ENCODE measurements at places on chromosomes 11 and 22.
A peak's percentile ranks its signal among the peaks of the same experiment; 100 is the strongest.

- no peak for DNase-seq
Measured at GRCh38 chr22:23533328-23533762, 46.7 kb downstream of the IGLL1 start.

GRCh38 chr11:104699981-104700380, 198.3 kb downstream of the CASP12 start:
- no peak for DNase-seq

DNA sequence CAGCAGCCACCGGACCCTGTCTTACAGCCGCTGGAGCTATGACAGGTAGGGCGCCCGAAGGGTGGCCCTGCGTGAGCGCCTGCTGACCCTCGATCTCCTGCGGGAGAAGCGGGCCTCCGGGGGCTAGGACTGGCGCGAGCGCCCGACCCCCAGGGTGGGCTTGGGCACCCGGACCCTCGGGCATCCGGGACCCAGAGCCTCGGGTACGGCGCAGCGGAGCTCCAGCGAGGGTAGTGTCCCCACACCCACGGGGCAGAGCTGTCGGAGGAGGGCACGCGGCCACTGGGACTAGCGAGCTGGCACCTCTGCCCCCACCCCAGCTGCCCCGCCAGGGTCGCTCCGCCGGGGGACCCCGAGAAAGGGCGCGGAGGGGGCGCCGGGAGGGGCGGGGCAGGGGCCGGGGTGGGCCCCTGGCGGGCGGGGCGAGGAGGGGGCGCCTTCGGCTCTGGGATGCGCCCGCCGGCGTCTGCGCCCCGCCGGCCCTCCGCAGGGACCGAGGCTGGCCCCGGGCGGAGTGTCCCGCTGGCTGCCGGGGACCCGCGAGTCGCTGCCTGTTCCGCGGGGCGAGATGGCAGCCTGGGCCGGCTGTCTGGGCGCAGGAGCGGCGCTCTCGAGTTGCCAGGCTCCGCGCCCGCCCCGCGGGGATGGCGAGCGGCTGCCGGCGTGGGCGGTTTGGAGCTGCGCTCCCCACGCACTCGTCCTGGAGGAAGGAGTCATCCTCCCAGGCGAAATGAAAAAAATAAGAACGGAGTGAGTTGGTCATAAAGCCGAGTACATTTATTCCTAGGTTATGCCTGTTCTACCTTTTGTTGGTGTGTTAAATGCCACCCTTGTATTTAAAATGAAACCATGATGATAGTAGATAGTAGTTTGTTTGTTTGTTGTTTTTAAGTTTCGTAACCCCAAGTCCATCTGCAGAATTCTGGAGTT, 32.4 kb downstream of the EIF3F start:
- no peak for DNase-seq

DNA sequence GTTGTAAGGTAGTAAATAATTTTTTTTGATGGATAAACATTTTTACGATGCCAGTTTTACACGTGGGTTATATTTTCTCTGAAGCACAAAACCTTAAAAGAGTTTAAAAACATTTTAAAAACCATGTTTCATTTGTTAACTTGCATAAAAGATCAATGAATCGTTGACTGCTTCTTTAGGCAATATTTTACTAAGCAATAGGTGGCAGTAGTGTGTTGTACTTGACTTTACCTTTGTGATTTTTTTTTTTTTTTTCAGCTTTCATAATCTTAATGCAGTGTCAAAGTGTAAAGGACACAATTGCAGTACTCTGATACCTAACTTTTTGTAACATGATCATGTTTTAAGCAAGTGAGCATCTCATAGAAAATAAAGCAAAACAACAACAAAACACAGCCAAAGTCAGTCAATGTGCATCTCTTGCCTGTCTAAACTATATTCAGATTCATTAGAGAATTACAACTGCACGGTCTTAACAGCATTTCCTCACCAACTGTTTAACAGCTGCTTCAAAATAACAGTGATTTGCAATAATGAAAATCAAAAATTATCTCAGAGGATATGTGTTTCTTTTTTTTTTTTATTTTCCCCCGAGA, 27.7 kb downstream of the DNAJC24 start:
- peak; percentile 10 for DNase-seq

- no peak for DNase-seq
Measured at GRCh38 chr22:48700180-48700565, 1127.5 kb downstream of the BRD1 start.

- peak; percentile 85 for DNase-seq
Measured at GRCh38 chr11:64245797-64246620, 734 bp downstream of the PPP1R14B start.

DNA sequence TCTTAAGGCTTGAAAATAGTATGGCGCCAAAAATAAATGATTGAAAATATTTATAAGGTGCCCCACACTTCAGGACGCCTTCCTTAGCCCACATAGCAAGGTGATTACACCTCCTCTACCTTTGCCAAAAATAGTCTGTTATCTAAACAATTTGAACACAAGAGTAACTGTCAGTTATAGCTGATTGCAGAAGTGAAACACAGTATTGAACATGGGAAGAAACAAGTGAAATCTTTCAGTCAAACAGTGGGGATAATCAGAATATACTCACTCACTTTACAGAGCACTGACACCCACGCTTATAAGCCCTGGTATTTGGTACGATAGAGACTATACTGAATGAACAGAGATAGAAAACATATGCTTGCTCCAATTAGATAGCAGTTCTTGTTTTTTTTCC, 203.1 kb downstream of the RAB38 start:
- no peak for DNase-seq

DNA sequence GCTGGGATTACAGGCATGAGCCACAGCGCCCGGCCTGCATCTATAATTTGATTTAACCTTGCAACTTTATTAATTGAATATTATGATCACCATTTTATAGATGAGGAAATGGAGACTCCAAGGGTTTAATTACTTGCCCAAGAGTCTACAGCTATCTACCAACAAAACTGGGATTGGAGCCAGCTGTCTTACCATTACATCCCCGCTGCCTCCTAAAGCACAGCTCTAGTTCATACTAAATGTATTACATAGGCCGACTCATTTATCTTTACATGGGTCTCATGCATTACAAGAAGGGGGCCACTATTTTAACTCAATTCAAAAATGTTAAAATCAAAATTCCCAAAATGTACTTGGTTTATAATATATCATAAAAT, 14.1 kb upstream of the TMA7B start:
- no peak for DNase-seq

DNA sequence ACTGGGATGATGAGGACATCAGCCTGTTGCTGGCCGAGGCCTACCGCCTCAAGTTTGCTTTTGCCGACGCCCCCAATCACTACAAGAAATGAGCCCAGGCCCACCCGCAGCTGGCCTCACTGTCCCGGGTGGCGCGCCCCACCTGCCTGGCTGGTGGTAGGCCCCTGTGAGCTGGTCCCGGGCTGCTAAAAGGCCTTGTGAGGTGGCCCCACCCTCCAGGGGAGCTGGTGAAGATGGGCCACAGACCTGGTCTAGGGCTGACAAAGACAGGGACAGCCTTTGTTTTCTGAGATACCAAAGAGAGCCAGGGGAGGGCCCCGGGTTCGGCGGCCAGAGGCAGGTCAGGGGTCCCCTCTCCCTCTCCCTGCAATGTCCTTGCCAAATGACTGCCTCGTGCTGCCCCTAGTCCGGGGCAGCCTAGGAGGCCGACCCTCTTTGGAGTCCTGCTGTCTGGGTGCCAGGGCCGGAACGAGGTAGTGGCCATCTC, 411.1 kb downstream of the TBC1D22A start:
- no peak for DNase-seq

DNA sequence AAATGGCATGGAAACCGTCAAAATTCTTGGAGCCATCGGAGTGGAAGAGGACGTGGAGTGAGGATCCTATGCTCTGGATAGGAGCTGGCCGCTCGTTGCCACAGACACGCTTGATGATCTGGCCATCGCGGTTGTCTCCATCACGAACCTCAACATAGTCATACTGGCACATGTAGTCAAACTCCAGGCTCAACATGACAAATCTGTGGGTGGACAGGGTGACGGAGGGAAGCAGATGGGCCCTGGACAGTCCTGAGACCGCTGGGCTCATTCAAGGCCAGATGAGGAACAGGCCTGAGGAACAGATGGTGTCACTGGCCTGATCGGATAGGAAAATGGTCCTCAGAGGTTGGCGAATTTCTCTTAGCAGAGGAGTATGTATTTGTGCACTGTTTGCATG, 51.3 kb upstream of the SLC1A2 start:
- DNase-seq: no peak

DNA sequence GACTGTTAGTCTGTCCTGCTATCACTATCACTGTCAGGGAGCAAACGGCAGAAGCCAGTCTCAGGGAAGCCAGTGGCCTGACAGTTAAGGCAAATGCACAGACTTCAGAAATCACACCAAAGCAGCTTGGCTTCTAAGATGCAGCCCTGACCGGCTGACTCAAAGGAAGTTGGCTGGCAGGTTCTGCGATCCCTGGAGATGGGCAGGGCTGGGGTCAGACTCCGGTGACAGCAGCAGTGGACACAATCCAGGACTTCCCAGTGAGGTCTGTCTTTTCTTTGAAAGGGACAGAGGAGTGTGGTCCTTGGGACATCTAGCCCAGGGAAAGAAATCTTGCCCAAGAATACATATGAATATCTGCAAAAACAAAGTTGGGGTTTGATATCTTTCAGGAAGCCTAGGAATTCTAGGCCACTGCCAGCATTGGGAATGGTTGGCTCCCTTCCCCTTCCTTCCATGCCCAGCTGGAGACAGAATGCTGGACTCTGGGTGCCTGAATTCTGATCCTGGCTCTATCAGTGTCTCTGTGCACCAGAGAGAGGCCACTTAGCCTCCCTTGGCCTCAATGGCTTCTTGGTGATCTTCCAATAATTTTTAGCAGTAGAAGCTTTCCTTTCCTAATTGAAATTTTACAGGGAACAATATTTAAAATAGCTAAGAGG, 108.9 kb downstream of the KIRREL3 start:
- DNase-seq: no peak

GRCh38 chr22:28958611-28959010, 75.2 kb downstream of the ZNRF3 start:
- DNase-seq: peak; percentile 53

DNA sequence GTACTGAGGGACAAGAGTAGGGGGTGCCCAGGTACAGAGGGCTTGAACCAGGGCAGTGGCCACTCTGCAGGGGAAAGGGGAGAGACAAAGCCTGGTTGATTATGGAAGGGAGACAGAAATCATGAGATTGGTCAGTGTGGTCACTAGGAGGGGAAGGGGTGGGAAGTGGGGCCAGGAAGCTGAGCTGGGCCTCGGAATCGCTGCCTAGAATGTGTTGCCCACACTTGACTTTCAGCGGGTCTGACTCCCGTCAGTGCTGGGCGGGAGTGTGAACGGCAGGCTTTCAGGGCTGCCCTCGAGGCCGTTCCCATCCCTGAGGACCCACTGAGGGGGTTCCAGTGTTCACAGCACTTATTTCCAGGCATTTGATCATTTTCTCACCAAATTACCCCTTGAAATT, 5.9 kb downstream of the DAGLA start:
- DNase-seq: no peak

DNA sequence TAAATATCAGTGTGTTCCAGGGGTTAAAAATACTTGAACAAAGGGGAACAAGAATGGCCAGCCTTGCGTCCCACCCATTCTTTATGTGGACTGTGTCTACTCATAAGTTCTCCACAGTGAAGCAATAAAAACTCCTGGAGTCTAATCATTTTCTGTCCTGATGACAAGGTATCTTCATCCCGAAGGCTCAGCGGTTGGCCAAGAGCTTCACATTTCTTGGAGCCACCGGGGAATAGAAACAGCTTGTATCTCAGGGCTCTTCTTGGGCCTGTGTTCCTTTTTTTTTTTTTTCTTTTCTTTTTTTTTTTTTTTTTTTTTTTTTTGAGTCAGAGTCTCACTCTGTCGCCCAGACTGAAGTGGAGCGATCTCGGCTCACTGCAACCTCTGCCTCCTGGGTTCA, 36.8 kb upstream of the ADORA2A start:
- DNase-seq: no peak

DNA sequence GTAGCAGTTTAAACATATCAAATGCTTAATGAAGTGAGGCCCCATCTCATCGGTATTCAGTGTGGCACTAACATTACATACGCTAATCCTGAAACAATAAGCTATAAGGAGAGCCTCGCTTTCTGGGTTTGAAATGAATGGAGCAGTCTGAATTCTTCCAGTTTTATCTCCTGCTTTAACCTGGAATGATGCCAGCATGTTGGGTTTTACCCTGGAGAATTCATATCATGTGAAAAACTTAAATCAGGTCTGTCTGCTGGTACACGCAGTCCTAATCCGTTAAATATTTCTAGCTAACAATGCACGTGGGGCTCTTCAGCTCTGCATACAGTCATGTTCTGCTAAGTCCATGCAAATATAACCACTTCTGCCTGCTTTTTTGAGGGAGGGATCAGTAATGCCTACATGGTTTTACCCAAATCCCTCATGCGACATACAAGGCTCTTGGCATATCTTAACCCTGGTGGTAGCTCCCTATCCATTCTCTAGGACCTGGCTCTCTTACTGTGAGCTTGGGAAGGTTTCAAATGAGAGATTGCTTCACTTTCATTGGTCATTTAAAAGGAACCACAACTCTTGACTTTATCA, 92.7 kb downstream of the COMMD9 start:
- no peak for DNase-seq

DNA sequence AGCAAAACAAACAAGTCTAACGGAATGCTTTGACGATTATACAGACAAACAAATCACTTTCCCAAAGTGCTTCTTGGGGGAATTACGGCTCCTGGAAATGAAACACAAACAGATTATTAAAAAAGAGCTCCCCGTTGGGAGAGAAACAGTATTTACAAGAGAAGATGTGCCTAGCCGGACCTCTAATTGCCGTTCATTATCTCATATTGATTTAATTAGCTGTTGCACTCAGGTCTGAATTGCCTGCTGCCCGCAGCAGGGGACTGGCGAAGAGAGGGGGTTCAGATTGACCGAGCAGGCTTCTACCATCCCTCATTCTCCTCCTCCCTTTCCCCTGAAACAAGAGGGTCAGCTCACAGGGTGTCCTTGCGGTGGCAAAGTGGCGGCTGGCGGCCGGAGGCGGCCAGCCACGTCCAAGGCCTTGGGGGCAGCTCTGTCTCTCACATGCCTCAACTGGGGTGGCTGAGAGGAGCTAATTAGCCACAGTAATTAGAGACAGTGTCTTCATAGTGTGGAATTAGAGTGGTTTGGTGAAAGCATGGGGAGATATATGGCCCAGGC, 295.1 kb downstream of the MIAT start:
- DNase-seq: no peak

- no peak for DNase-seq
Measured at GRCh38 chr22:30308518-30309230, 18.1 kb downstream of the TBC1D10A start.

GRCh38 chr22:46467006-46467405, 70.4 kb downstream of the CELSR1 start:
- no peak for DNase-seq

DNA sequence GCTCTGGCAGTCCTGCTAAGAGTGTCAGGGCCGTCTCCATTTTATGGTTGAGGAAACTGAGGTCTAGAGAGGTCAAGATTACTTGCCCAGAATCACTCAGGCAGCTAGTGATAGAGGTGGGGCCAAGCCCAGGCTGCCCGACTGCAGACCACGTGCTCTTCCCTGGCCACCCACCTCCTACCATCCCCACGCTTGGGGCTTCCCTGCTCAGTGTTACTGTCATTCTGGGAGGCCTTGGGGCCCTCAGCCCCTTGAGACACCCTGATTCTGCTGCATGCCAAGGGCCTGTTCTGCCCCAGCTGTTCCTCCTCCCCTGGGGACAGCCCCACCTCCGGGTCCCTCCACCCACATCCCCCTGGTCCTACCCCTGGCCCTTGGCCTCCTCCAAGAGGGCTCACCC, 17.2 kb upstream of the TAB1 start:
- no peak for DNase-seq

GRCh38 chr11:35600331-35600838, 17.9 kb upstream of the FJX1 start:
- DNase-seq: no peak

- no peak for DNase-seq
Measured at GRCh38 chr11:84871116-84871515, 756.0 kb downstream of the DLG2 start.

GRCh38 chr22:23394525-23395326, 185.4 kb downstream of the IGLL1 start:
- no peak for DNase-seq

Data from foreskin melanocyte (primary cell).